ENCODE measurements at places on chromosomes 16 and 17. TPM values are rescaled to one million over a fixed set of nuclear protein-coding genes. Genes with fewer than 3 reads are reported as not detected.

The PLA2G10 gene
- not detected for total RNA-seq

The KRT17 gene
- total RNA-seq = not detected

The EPN2 gene
- 12.9 TPM for total RNA-seq

The AIPL1 gene
- not detected for total RNA-seq

The GPR139 gene
- not detected for total RNA-seq

The PRAC2 gene
- not detected for total RNA-seq

The PYDC1 gene
- not detected for total RNA-seq

DNA sequence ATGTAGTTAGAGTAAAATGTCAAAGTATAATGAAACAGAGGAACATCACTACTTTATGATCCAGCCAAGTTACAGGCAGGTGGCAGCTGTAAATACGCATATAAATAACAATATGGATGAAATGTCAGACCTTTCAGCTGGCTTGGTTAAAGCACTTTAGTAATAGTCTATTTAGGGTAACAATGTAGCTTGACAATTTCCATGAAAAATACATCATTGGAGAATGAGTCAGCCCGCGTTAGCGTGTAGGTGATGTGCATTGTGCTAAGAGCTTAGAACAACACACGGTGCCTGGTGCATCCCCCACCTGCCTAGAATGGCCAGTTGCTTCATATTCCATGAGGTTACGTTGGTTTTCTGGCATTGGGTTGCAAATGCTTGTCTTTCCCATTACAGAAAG is 119.4 kb downstream of the RBFOX1 start:
- no peaks in the 10 kb centered on the region for H3K27me3 ChIP-seq
- H3K4me3 ChIP-seq = no peak overlapping the region
- no peaks in the 10 kb centered on the region for H3K36me3 ChIP-seq
- no peak overlapping the region for H3K27ac ChIP-seq
- DNase-seq = no peak

DNA sequence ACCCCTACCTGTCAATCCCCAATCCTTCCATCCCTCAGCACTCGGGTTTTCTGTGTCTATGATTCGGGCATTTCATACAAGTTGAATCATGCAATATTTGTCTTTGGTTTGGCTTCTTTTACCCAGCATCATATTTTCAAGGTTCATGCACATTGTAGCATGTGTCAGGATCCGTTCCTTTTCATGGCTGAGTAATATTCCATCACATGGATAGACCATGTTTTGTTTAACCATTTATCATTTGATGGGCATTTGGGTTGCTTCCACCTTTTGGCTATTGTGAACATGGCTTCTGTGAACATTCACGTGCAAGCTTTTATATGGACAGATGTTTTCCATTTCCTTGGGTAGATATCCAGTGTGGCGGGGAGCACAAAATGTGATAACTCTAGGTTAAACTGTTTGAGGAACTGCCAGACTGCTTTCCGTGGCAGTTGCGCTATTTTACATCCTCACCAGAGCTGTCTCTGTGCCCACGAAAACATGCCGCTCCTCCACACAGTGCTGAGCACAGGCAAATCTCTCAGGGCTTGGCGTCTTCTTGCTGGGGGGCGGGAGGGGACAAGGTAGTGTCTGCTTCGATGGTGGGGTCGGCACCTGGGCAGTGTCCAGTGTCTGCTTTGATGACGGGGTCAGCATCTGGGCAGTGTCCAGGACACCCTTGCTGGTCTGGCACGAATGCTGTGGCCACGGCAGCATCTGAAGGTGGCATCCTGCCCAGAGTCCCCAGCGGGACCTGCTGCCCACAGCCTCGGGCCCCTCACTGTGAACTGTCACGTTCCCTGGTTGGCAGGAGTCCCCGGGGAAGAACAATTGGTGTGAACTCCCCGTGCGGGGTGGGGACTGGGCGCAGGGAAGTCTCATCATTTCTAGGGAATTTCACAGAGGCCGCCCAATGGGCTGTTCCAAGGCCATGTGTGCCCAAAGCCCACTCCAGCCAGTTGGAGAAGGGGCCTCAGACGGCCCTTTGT is 32.4 kb upstream of the JPH3 start:
- H3K4me1 ChIP-seq = peaks cover 7% of the 10 kb centered on the region
- no peak overlapping the region for H3K4me3 ChIP-seq

GRCh38 chr17:32493976-32494513 is 7.3 kb downstream of the CDK5R1 start:
- H3K27ac ChIP-seq = no peak overlapping the region
- H3K4me3 ChIP-seq = no peak overlapping the region
- no peak for DNase-seq
- H3K4me1 ChIP-seq = peaks cover 7% of the 10 kb centered on the region
- H3K36me3 ChIP-seq = peaks cover 21% of the 10 kb centered on the region

DNA sequence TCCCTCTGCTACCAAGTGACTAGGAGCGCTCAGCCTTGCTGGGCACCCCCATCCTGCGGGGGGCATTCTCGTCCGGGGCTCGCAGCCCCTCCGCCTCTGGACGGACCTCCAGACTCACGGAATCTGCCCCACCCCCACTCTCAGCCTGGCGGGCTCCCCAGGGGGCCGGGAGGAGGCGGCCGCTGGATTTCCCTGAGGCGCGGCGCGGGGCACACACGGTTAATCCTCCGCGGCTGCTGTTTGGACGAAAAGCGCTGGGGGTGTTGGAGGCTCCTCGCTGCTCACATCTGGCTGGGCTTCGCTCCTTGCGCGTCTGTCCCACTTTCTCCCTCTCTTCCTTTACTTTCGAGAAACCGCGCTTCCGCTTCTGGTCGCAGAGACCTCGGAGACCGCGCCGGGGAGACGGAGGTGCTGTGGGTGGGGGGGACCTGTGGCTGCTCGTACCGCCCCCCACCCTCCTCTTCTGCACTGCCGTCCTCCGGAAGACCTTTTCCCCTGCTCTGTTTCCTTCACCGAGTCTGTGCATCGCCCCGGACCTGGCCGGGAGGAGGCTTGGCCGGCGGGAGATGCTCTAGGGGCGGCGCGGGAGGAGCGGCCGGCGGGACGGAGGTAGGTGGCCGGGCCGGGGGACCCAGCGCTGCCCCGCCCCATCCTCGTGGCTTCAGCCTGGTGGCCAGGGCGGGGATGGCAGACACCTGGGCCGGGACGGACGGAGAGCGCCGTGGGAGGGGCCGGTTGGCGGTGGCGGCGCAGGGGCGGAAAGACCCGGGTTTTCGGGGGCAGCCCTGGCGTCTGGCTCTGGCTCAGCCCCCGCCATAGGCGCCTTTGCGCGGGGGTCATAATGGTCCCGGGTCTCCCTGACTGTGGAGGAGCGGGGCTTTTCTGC is at the start of gene C1QTNF1:
Gene C1QTNF1 (plus strand): TSS at position 284 of the 886 bp plus-strand sequence. CDS start 19,800 bp downstream, outside the sequence.
- no peak within 1 kb of the TSS for H3K27ac ChIP-seq
- peaks cover 60% of the 10 kb centered on the region for H3K27me3 ChIP-seq
- H3K4me1 ChIP-seq = peaks cover 28% of the 10 kb centered on the region
- peak; percentile 68 for DNase-seq
- H3K36me3 ChIP-seq = no peaks in the 10 kb centered on the region

- no peaks in the 10 kb centered on the region for H3K27me3 ChIP-seq
- no peak overlapping the region for H3K4me3 ChIP-seq
- peaks cover 22% of the 10 kb centered on the region for H3K4me1 ChIP-seq
- H3K27ac ChIP-seq = no peak overlapping the region
Measured at GRCh38 chr16:20941636-20941926, 41.0 kb downstream of the LYRM1 start.

DNA sequence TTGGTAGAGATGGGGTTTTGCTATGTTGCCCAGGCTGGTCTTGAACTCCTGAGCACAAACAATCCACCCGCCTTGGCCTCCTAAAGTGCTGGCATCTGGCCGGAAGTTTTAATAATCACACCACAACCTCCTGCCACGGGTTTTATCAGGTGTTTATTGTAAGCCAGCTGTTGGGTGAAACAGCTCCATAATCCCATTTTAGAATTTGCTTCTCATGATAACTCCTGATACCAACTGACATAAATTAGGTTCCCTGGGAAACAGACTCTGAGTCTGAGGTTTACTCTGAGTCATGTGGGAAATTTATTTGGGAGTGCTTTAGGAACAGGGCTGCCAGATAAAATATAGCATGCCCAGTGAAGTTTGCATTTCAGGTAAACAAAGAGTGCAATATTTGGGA is 122.6 kb upstream of the MED13 start:
- no peak overlapping the region for H3K4me3 ChIP-seq
- peaks cover 12% of the 10 kb centered on the region for H3K4me1 ChIP-seq

- H3K4me3 ChIP-seq = no peak overlapping the region
- H3K27me3 ChIP-seq = no peaks in the 10 kb centered on the region
- peak overlapping the region; percentile 27 for H3K27ac ChIP-seq
- H3K4me1 ChIP-seq = peaks cover 68% of the 10 kb centered on the region
- no peak for DNase-seq
Measured at GRCh38 chr16:81497690-81498089, 53.1 kb downstream of the CMIP start.

GRCh38 chr17:38914741-38915638 is 10.4 kb upstream of the LASP1NB start:
- H3K36me3 ChIP-seq = peaks cover 86% of the 10 kb centered on the region
- no peak overlapping the region for H3K27ac ChIP-seq
- H3K4me3 ChIP-seq = no peak overlapping the region
- H3K4me1 ChIP-seq = no peaks in the 10 kb centered on the region
- no peak for DNase-seq
- no peaks in the 10 kb centered on the region for H3K27me3 ChIP-seq

- H3K27me3 ChIP-seq = no peaks in the 10 kb centered on the region
- DNase-seq = no peak
- H3K27ac ChIP-seq = no peak overlapping the region
- no peaks in the 10 kb centered on the region for H3K36me3 ChIP-seq
- H3K4me1 ChIP-seq = no peaks in the 10 kb centered on the region
- no peak overlapping the region for H3K4me3 ChIP-seq
Measured at GRCh38 chr16:14193316-14193871, 122.3 kb downstream of the MRTFB start.

GRCh38 chr16:70746708-70747424 is 54.1 kb downstream of the VAC14 start:
- peak; percentile 88 for DNase-seq
- peaks cover 47% of the 10 kb centered on the region for H3K4me1 ChIP-seq
- no peaks in the 10 kb centered on the region for H3K27me3 ChIP-seq
- no peak overlapping the region for H3K4me3 ChIP-seq
- peak overlapping the region; percentile 89 for H3K27ac ChIP-seq

DNA sequence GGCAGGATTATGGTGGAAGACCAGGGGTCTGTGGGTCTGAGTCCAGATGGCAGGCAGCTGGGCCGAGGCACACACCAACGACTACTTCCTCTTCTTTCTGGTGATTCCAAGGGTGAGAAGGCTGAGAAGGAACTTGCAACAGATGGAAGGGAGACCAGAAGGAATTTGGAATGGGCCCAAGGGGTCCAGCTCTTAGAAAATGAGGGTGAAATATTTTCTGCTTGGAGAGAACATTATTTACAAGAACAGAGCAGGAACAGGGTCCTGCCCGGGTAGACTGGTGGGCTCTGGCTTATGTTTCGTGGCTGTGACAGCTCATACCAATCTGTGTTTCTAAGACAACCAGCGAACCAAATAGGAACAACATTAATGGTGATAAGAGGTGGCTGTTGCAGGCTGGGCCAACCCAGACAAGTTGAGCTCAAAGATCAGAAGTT is 36.6 kb downstream of the CCDC42 start:
- DNase-seq = no peak
- H3K36me3 ChIP-seq = no peaks in the 10 kb centered on the region
- no peaks in the 10 kb centered on the region for H3K27me3 ChIP-seq
- no peak overlapping the region for H3K27ac ChIP-seq

DNA sequence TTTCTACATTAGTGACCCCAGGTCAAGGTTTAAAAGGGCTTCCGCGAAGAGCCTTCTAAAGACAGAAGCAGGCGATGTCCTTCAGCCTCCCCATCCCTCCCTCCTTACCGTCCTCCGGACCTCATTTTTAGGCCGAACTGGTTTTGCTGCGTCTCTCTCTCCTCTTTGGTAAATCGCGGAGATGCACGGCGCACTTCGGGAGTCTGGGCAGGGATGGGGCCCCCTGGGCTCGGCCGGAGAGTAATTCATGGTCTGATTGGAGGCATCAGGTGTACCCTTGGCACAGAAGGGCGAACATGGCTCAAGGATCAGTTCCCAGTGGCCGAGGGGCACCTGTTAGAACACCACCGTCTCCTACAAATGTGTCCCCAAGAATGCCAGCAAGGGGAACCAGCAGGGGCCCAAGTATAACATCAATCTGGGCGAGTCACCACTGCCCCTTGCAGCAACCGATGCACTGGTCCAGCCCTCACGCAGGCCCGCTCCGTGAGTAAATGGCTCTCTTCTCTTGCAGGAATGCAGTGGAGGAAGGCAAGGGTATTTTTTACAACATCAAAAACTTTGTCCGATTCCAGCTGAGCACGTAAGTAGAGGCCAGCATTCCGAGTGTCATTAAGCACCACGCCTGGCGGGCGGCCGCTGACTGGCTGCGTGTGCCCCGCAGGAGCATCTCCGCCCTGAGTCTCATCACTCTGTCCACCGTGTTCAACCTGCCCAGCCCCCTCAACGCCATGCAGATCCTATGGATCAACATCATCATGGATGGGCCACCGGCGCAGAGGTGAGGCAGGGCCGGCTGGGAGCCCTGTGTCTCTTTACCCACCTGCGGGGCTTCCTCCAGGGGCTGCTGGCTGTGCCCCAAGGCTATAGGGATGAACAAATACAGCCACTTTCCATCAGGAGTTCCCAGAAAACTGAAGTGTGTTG is 45.6 kb downstream of the MEAK7 start:
- H3K36me3 ChIP-seq = no peaks in the 10 kb centered on the region
- no peak overlapping the region for H3K4me3 ChIP-seq
- DNase-seq = no peak
- H3K4me1 ChIP-seq = no peaks in the 10 kb centered on the region
- peaks cover 59% of the 10 kb centered on the region for H3K27me3 ChIP-seq
- H3K27ac ChIP-seq = no peak overlapping the region

GRCh38 chr16:50316102-50316847 is 49.9 kb downstream of the ADCY7 start:
- H3K27me3 ChIP-seq = no peaks in the 10 kb centered on the region
- H3K4me3 ChIP-seq = no peak overlapping the region
- DNase-seq = no peak
- peaks cover 95% of the 10 kb centered on the region for H3K36me3 ChIP-seq
- no peak overlapping the region for H3K27ac ChIP-seq

- peaks cover 37% of the 10 kb centered on the region for H3K4me1 ChIP-seq
- no peak for DNase-seq
- no peak overlapping the region for H3K4me3 ChIP-seq
Measured at GRCh38 chr16:57624044-57624688, 4.3 kb upstream of the ADGRG1 start.

DNA sequence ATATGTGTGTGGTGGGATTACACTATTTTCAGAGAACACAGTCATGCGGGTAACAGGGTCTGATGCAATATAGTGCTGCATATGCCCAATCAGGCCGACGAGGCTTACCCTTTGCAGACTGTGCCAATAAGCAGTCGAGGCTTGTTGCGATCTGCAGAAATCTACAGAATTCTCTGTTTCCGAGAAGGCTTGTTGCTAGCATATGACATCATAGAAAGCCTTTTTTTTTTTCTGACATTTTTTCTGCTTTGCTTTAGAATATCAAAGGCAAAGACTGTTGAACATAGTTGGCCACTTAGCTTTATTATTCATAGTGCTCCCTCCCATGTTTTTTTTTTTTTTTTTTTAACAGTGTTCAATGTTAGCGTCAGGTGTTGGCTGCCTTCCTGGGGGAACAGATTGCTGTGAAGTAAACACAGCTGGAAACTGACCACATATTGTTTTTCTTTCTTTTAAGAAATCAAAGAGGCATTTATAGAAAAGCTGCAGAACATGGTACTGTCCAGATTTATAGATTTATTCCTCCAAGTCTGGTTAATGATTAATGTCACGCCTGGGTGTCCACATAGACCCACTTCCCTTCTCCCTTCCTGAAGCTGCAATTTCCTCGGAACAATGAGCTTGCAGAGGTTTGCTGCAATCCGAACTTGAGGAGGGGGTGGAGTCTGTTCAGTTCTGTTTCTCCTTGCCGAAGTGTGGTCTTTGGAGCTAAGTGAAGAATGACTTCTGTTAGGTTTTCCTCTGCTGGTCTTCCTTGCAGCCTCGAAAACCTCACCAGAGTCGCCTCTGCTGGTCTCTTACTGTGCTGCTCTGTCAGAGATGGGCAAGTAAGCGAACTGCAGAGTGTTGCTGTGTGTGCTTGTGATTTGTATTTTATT is 87.3 kb downstream of the MAP2K6 start:
- H3K4me3 ChIP-seq = no peak overlapping the region
- H3K4me1 ChIP-seq = no peaks in the 10 kb centered on the region
- no peak for DNase-seq
